ENCODE measurements at places on chromosomes 7 and 10. TPM values are rescaled to one million over a fixed set of nuclear protein-coding genes. Genes with fewer than 3 reads are reported as not detected.

GRCh38 chr7:142777318-142777717 is 6.5 kb downstream of the PRSS2 start:
- no peak for DNase-seq

- DNase-seq, result no peak
Measured at GRCh38 chr10:18399158-18399557, 252.2 kb downstream of the NSUN6 start.

DNA sequence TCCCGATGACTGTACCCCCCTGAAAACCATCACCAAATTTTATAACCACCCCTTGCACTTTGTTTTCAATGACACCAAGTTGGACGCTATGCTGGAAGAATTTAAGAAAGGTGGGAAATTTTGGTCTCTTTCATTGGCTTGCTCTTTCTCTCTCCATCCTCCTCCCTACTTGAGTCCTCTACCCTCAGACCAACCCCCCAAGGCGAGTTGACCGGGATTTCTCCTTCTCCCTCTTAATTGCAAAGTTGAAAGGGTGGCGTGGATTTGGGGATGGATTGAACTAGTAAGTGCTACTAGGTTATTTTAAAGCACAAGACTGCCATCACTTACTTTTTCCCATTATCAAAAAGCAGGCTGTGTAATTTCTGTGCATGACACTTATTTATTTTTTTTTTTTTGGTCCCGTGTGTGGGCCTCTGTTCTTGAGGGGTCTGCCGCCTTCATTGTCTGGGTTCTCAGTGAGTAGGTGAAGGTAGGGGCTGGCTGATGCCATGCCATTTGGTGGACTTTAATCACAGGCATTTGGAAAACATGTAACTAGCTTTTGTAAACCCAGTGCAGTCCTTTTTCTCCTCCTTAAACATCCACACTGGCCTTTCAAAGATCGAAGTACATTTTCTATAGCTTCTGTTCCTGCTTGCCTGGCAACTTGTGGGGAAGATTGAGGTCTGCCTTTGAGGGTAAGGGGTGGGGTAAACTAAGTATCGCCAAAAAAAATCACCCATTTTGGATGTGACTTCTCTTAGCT is 2.1 kb downstream of the CNNM2 start:
- DNase-seq, result no peak

- no peak for DNase-seq
Measured at GRCh38 chr7:96770758-96771157, 61.1 kb upstream of the SEM1 start.

DNA sequence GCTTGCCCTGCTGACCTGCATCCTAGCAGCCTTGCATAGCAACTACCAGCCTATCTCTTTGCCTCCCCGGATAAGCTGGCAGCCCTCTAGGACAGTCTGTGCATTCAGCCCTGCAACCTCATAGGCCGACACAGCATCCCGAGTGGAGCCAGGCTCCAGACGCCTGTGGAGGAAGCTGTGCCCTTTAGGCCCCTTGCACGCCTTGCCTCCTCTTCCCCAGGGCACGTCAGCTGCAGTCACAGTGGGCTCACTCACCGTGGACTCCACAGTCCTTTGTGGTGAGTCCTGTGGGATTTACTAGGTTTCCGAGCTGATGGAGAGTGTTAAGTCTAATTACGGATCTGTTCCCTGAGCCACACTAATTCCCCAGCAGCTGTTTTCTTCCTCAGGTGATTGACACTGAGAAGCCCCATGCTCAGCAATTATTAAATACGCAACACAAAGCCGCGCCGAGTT is 540.0 kb downstream of the TCERG1L start:
- no peak for DNase-seq

DNA sequence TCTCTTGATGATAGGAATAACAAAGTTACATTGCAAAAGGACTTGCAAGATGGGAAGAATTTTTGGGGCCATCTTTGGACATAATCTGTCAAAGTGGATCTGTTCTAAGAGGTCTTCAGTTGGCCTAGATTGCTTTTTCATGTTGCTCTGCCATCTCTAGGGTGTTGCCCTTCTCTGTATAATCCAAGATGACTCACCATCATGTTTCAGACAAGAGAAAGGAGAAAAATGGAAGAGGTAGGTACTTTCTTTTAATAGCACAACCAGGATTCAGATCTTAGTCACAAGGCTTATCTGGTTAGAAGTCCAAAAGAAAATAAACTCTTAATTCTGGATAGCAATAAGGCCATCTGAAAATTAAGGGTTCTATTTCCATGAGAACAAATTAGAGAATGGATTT is 38.7 kb upstream of the FOXP2 start:
- no peak for DNase-seq

GRCh38 chr7:19565602-19566001 is 143.2 kb downstream of the POLR1F start:
- DNase-seq, result no peak

GRCh38 chr7:19572566-19572965 is 136.3 kb downstream of the POLR1F start:
- no peak for DNase-seq

Gene C7orf33
- not detected for polyA plus RNA-seq

Gene UFSP1
- polyA plus RNA-seq, result 3.4 TPM

DNA sequence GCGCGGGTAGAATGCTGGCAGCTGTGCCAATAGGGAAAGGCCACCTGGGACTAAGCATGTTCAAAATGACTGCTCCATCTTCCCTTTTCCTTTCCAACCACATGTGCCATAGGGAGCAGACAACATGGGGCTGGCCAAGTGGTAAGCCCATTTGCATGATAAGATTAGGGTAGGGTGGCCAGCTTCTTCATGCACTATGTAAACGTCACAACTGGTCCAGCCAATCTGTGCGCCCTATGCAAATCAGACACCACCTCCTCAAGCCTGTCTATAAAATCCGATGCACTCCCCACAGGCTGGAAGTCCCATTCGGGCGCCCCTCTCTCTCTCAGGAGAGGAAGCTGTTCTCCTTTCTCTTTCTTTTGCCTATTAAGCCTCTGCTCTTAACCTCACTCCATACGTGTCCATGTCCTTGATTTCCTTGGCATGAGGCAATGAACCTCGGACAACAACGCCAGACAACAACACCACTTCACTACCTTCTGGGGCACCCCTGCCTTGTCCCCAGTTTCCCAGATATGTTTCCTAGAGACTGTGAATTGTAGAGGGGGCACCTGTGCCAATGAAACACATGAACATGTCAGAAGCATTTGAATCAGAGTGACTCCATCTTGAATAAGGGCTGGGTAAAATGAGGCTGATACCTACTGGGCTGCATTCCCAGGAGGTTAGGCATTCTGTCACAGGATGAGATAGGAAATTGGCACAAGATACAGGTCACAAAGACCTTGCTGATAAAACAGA is 19.1 kb upstream of the EXOC6 start:
- no peak for DNase-seq

GRCh38 chr10:19788075-19788686 is 28.1 kb upstream of the PLXDC2 start:
- no peak for DNase-seq

GRCh38 chr7:139231513-139232376 is 708 bp downstream of the UBN2 start:
- peak; percentile 66 for DNase-seq

Gene TMEM213
- not detected for polyA plus RNA-seq

- DNase-seq, result no peak
Measured at GRCh38 chr10:112797197-112797596, 152.8 kb upstream of the TCF7L2 start.

- DNase-seq, result no peak
Measured at GRCh38 chr7:35334506-35334905, 80.6 kb upstream of the TBX20 start.

Gene IKZF1
- polyA plus RNA-seq, result 0.30 TPM

DNA sequence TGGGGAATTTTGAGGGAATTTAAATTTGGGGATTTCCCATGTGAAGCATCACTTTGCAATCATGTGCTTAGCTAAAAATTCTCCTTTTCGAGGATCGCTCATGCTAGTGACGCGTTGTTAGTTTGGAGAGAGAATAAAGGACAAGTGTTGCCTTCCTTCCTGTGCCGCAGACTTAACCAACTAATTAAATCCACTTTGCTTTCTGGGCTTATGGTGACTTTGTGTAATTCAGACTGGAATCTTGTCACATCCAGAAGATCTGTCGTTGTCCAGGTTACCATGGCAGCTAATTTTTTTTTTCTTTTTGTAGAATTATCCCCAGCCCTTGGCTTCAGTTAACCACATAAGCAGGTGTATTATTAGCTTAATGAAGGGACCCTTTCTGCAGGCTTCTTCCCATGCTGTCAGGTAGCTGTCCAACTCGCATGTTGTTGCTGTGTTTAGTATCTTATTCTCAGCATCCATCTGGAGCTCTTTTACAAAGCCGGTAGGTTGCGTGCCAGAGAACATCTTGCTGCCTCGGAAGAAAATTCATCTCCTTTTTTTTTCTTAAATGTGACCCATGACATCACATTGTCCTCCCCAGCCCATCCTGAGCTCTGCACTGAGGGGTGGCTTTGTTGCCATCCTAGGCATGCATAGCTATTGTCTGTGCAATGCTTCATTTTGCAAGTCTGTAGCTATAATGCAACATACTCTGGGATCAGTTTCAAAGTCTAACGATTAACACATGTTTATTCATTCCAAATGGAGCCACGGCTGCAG is 47.2 kb upstream of the NRP1 start:
- DNase-seq, result no peak

DNA sequence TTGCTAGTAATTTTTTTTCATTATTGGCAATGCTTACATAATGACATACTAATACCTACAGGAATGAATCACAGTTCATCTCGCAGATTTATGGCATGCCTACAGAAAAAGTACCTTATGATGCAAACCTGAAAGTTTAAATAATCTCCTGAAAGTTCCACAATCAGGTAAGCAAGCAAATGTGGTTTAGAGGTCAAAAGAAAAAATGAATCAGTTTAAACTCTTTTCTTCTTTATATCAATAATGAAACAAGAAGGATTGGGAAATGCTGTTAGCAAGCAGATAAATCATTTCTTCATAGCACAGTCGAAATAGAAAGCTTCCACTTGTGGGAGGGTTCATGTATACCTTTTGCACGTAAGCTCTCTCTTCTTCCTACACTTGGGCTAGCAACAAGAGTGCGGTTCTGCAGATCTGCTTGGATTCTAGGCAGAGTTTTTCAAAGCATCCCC is 53.7 kb upstream of the MTPN start:
- DNase-seq, result no peak

- peak; percentile 52 for DNase-seq
Measured at GRCh38 chr7:139995017-139995915, 67.5 kb downstream of the PARP12 start.

Gene CALML3
- not detected for polyA plus RNA-seq

Gene OR2A42
- polyA plus RNA-seq, result not detected

- no peak for DNase-seq
Measured at GRCh38 chr10:68526634-68527307, 552 bp downstream of the SLC25A16 start.

Gene LRRC18
- polyA plus RNA-seq, result not detected

GRCh38 chr7:151405588-151405987 is 4.2 kb downstream of the WDR86 start:
- DNase-seq, result no peak

Gene GDF2
- not detected for polyA plus RNA-seq

Gene PAPOLB
- polyA plus RNA-seq, result 0.11 TPM

- no peak for DNase-seq
Measured at GRCh38 chr7:39069896-39070881, 92.5 kb downstream of the POU6F2 start.

DNA sequence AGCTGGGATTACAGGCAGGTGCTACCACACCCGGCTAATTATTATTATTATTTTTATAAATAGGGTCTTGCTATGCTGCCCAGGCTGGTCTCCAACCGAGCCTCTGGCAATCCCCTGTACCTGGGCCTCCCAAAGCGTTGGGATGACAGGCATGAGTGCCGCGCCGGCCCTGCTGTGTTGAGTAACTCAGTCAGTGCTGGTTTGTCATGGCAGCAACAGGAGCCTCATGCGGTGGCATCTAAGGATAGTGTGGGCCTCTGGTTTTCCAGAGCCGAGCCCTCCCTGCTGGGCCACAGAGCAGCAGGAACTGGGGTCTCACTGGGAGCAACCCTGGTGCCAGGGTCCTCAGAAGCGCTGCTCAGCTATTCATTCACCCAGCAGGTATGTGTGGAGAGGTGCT is 244.7 kb downstream of the ELFN1 start:
- DNase-seq, result no peak

Data from heart left ventricle (tissue), 16 donors.